ENCODE measurements at places on chromosomes 6 and 20.

GRCh38 chr20:10007747-10008146 is 27.0 kb upstream of the ANKEF1 start:
- DNase-seq: no peak

- DNase-seq: no peak
These were observed 703.8 kb downstream of the RFPL4B start for GRCh38 chr6:113050979-113051378.

DNA sequence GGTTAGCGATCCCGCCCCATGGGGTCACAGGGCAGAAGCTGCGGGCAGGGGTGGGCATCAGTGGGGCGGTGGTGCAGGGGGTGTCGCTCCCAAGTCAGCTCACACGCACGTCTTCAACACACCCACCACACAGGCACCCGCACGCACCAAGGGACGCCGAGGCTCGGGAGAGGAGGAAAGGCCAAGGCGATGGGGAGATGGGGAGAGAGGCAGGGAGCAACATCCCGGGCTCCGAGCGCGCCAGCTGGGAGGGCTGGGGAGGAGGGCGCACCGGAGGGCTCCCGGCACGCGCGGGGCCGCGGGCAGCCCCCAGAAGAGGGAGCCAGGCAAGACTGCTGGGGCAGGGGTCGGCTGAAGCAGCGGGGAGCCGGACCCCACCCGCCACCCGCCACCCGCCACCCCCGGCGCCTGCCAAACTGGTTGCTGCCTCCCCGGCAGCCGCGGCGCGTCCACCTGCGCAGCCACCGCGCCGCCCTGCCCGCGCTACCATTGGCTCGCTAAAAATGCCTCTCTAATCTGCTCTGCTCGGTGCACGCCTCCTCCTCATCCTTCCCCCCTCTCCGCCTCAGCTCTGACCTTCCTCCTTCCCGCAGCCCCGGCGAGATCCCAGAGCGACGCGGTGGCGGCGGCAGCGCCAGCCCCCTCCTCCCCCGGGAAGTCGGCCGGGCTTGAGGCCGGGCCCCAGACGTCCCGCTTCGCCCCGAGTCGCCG is at the start of gene PACSIN1:
Gene PACSIN1, plus strand, starts transcription at position 546 of the 711 bp plus-strand sequence. CDS start 60,230 bp downstream, outside the sequence.
- DNase-seq: peak; percentile 71

DNA sequence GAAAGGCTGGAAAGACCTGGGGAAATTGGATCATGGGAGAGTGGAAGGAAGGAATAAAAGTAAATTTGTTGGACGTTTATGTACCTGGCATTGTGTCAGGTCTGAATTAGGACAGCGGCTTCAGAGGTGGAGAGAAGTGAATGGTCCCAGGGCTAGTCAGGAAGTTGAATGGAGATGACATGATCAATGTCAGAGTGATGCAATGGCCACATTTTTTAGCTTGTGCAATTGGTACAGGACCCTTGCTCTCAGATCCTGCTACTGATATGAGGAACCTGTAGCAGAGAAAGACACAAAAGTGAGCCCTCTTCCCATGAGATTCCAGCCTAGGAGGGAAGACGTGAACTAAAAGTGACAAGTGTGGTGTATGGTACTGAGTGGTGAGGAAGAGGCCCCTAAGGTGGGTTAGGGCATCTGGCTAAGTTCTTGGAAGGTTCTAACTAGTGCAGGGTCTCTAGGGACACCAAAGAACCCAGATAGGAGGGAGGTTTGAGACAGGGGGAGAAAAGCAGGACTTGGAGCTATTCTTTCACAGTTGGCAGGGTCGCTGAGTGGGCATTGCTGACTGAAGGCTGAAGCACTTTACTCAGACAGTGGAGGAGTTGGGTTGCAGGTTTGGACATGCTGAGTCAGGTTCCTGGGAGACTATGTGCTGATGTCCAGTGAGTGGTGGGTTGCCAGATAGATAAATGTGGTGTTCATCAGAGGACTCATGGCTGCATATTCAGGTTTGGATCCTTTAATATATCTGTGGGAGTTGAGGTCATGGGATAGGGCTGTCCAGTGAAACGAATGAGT is 266.1 kb upstream of the RNF24 start:
- no peak for DNase-seq

GRCh38 chr20:35171753-35172433 is at the start of gene PROCR:
PROCR (plus strand) TSS chr20:35172072; CDS start chr20:35172155, 83 bp downstream.
- peak; percentile 71 for DNase-seq

- no peak for DNase-seq
These were observed 44.3 kb downstream of the PHACTR1 start for GRCh38 chr6:12760911-12761310.

GRCh38 chr6:132070356-132070755 is 119.2 kb upstream of the CCN2 start:
- no peak for DNase-seq

GRCh38 chr6:125546841-125547251 is 202.6 kb upstream of the HEY2 start:
- DNase-seq: no peak

DNA sequence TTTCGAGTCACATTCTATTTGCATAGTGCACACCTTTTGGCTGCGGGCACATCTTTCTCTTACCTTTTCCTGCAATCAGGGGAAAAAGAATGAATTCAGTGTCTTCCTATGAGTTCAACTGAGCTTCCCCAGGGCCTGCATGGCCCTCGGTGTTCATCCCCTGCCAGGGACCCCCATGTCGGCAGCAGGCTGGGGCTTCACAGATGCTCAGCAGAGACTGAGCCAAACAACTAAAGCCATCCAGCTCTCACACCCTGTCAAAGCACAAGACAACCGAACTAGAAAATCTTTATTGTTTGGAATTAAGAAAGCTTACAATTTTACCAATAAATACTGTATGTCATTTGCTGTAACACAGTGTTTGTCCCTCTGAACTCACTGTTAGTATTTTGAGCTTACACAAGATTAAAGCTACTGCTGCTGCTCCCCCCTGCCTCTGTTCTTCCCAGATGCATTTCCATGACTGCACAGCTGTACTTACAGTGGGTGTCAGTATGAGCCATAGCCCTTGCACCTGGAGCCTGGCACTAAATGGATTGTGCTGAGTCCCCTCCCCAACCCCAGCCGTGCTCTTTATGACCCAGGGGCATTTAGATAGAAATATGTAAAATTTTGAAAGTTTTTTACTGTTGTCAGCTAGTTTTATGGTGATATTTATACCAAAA is 205.8 kb downstream of the TMEM242 start:
- no peak for DNase-seq

DNA sequence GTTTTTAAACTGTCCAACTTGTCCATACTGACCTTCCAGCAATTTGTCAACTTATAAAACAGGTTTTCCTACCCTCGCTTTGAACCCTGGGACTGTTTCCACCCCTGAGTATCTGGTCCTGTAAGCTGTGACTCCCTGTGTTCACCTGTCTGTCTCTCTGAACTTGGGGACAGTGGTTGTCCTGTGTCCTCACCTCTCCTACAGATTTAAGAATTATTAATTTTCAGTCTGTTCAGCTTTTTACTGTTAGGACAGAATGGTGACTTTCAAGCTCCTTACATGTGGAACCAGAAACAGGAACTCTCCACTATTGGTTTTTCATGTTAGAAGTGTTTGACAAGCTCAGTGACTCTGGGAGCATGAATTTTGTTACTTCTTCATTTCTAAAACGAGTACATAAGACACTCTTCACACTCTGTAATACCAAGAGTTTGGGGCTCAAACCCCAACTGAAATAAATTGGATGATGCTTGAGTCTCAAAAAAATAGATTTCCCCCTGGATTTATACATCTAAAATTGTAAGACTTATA is 713.9 kb downstream of the COL12A1 start:
- DNase-seq: no peak

GRCh38 chr6:118683881-118684872 is 32.8 kb upstream of the CEP85L start:
- no peak for DNase-seq

GRCh38 chr20:36924167-36925045 is 27.1 kb downstream of the SAMHD1 start:
- DNase-seq: no peak

GRCh38 chr6:33298773-33299236 is at the start of gene RGL2:
RGL2 (minus strand) TSS chr6:33298942; CDS start chr6:33298610, 332 bp downstream.
- peak; percentile 86 for DNase-seq

GRCh38 chr6:34011264-34011663 is 134.6 kb downstream of the GRM4 start:
- peak; percentile 15 for DNase-seq

DNA sequence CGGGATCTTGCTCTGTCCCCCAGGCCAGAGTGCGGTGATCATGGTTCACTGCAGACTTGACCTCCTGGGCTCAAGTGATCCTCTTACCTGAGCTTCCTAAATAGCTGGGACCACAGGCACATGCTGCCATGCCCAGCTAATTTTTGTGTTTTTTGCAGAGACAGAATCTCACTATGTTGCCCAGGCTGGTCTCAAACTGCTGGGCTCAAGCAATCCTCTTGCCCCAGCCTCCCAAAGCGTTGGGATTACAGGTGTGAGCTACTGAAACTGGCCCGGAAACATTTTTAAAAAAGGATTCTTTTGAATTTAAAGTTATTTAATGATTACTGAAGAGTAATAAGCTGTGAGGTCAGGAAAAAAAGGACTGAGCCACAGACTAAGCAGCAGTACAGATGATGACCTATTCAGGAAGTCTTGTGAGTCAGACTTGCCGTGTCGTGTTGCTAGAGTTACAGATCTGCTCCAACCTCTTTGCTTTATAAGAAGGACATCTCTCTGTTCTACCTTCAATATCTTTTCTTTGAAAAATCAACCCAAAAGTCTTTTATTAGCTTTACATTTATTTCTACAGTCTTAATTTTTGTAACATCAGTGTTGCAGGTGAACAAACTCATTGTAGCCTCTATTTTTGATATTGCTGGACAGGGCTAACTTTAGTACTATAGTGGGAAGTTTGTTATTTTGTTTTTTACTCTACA is 108.7 kb downstream of the NCOA3 start:
- DNase-seq: no peak

- DNase-seq: no peak
These were observed at the start of gene SLC13A3 for GRCh38 chr20:46651091-46651962. SLC13A3 (minus strand) TSS chr20:46651459; CDS start chr20:46651421, 38 bp downstream.

GRCh38 chr6:52574709-52575501 is 2.0 kb downstream of the TRAM2 start:
- DNase-seq: no peak

DNA sequence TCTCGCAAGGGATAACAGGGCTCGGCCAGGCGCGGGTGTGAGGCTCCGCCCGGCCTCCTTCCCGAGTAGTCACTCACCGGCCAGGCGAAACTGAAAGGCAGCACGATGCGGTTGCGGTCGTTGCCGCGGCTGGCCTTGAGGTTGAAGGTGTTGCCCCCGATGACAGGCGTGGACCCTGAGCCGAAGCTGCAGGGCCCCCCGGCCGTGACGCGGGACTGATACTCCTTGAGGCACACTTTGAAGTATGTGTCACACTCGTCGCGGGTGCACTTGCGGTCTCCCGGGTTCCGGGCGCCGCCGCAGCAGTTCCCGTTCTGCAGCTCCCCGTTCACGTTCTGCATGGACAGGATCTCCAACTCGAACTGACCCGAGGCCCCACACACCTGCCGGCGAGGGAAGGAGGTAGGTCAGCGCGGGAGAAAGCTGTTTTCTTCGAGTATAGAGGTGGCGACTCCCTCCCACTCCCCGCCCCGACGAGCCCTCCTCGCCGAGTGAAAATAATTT is 1.1 kb downstream of the JAG1 start:
- DNase-seq: peak; percentile 88

- peak; percentile 75 for DNase-seq
These were observed 92.4 kb downstream of the NCR2 start for GRCh38 chr6:41427642-41428335.

GRCh38 chr6:46419576-46420002 is 71.7 kb downstream of the RCAN2 start:
- peak; percentile 66 for DNase-seq

GRCh38 chr20:46375771-46376170 is 30.6 kb downstream of the ELMO2 start:
- no peak for DNase-seq

DNA sequence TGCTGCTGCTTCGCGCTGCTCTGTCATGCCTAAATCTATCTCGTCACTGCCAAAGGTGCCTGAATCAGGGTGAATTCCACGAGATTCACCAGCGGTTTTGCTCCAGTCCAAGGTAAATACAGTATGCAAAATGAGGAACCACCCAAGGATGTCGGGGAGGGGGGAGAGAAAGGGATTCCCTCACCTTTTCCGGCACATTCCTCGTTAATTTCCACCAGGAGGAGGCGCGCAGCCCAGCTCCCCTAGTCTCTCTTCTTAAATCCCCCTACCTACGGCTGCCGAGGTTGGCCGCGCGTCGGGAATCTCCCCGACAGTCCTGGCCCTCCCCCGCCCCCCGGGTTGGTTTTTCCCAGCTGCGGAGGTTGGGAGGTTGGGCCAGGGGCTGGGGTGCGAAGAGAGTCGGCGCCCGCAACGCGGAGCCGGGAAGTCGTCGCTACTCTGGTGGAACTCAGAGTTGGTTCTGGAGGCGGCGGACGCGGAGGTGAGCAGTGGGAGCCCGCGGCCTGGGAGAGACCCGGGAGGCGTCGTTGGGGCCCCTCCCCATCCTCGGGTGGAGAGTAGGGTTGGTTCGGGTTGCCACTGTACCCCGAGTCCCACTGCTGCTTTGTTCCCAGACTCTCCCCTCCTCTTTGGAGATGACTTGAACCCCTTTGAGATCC is at the start of gene TPBG:
Gene TPBG, plus strand, starts transcription at position 390 of the 659 bp plus-strand sequence. CDS start 1,145 bp downstream, outside the sequence.
- DNase-seq: peak; percentile 81

- no peak for DNase-seq
These were observed 374.9 kb upstream of the IRAK1BP1 start for GRCh38 chr6:78492351-78493017.

DNA sequence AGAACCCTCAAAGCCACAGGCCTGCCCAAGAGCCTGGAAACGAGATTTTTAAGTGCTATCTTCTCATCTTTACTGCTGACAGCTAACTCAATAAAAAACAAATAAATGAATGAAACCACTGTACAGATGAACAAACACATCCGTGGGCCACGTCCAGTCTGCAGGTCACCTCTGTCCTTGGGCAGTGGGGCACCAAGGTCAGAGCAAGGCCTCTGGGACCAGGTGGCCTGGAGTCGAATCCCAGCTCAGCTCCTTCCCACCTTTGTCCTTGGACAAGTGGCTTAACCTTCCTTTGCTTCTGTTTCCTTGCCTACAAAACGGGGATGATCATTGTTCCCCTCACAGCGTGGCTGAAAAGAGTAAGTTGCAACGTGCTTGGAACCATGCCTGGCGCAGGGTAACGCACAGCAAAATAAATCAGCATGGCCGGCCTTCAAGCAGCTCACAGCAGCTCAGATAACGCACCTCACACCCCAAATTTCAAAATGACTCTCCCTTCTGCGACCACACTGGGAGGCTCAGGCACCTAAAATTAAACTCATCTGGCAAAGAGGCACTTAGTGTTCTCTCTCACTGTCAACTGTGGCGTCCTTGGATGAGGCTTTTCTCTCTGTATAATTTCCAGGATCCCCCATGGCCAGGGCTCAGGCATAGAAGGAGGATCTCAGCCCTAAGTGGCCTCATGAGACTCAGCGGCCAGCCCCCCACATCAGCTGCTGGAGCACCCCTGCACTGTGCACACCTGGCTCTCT is 35.7 kb downstream of the RRBP1 start:
- peak; percentile 68 for DNase-seq
